Neural progenitor cell (in vitro differentiated cells): ENCODE measurements at places on chromosomes 16 and 17. TPM values are rescaled to one million over a fixed set of nuclear protein-coding genes. Genes with fewer than 3 reads are reported as not detected.

DNA sequence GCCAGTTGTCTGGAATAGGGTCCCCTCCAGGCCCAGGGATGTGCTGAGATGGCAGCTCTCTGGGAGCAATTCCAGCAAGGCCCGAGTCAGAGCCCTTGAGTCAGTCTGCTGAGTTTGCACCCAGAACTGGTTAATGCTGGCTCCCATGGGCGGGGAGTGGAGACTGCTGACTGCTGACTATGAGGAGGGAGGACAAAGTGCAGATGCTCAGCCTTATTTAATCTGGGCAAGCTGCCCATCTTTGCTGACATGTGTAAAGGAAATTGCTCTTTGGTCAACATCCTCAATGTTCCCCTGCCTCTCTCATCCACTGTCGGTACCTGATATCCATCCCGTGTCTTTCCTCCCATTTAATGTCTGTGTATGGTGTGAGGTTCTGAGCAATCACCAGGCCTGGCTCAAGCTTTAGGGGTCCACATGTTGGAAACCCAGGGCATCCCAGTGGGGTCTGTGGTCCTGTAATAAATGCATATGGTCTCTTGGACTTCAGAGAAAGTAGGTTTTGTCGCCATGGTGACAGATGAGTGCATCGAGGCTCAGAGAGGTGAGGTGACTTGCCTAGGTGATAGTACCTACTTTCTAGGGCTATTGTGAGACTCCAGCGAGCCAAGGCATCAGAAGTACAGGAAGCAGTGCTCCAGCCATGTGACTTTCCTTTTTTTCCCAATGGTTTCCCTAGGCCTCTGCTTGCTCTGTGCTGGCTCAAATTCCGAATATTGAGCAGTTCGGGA lies 20.0 kb upstream of the RNF135 start:
- no peaks in the 10 kb centered on the region for H3K36me3 ChIP-seq
- no peaks in the 10 kb centered on the region for H3K27me3 ChIP-seq
- no peaks in the 10 kb centered on the region for H3K4me1 ChIP-seq
- H3K4me3 ChIP-seq = no peak overlapping the region
- H3K27ac ChIP-seq = no peak overlapping the region

- H3K27ac ChIP-seq = no peak overlapping the region
- no peak overlapping the region for H3K4me3 ChIP-seq
- H3K4me1 ChIP-seq = no peaks in the 10 kb centered on the region
- H3K36me3 ChIP-seq = no peaks in the 10 kb centered on the region
- H3K27me3 ChIP-seq = no peaks in the 10 kb centered on the region
These were observed 37.9 kb downstream of the IRF8 start for GRCh38 chr16:85936816-85937215.

GRCh38 chr17:33169580-33170285 lies 123.4 kb downstream of the ASIC2 start:
- H3K27ac ChIP-seq = no peak overlapping the region
- H3K36me3 ChIP-seq = no peaks in the 10 kb centered on the region
- no peaks in the 10 kb centered on the region for H3K4me1 ChIP-seq
- peaks cover 3% of the 10 kb centered on the region for H3K27me3 ChIP-seq

The GSPT1 gene
- 74.1 and 94.3 TPM in 2 replicates for total RNA-seq

DNA sequence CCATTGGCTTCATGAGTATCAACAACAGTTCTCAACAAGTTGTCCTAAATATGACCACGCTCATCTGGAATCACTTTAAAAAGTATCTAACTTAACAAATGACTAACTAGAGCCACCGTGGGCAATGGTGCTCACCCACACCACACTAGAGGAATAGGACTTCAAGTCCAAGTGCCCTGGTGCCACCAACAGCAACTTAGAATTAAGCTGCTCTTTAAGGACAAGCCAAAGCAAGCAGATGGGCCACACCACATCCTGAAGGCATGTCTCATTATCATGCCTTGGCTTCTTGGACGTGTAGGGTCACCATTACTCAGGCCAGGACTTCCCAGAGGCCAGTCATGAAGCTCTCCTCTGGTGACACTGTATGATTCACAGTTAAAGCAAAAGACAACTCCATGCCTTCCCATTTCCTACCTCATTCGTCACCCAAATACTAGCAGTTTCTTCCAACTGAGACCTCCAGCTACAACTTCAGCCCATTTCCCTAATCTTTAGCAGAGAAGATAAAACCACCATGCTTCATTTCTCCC lies 9.4 kb upstream of the SLC6A4 start:
- no peak for DNase-seq
- peaks cover 3% of the 10 kb centered on the region for H3K36me3 ChIP-seq
- no peaks in the 10 kb centered on the region for H3K4me1 ChIP-seq
- no peak overlapping the region for H3K4me3 ChIP-seq
- peaks cover 4% of the 10 kb centered on the region for H3K27me3 ChIP-seq

DNA sequence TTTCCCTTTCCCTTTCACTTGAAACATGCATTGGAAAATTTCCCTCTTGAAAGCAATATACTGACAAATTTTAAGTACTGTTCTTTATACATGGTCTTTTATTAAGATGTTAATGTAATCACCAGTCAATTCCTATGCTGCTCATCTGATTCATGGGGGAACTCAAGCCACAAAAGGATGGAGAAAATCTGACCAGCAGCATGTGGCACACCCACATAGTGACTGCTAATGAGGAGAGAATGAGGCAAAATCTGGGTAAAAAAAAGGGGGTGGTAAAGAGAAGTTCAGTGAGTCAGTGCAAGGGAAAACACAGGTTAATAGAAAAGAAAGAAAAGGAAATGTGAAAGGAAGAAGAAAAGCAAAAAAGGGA lies 11.3 kb downstream of the RFFL start:
- no peak for DNase-seq
- peaks cover 46% of the 10 kb centered on the region for H3K4me1 ChIP-seq
- no peaks in the 10 kb centered on the region for H3K27me3 ChIP-seq
- H3K4me3 ChIP-seq = no peak overlapping the region
- no peak overlapping the region for H3K27ac ChIP-seq

The METTL22 gene
- total RNA-seq = 41.1 and 54.8 TPM in 2 replicates

- DNase-seq = no peak
- no peaks in the 10 kb centered on the region for H3K36me3 ChIP-seq
- no peak overlapping the region for H3K27ac ChIP-seq
- peaks cover 56% of the 10 kb centered on the region for H3K27me3 ChIP-seq
These were observed 1.0 kb upstream of the RRAD start for GRCh38 chr16:66926171-66926947.

The TBC1D3I gene
- 0.22 TPM in 1 of 2 replicates, not detected in the other for total RNA-seq

GRCh38 chr17:78915872-78916632 lies 9.1 kb downstream of the TIMP2 start:
- H3K4me3 ChIP-seq = no peak overlapping the region
- H3K27me3 ChIP-seq = no peaks in the 10 kb centered on the region
- H3K4me1 ChIP-seq = peaks cover 3% of the 10 kb centered on the region
- DNase-seq = no peak
